ENCODE measurements at places on chromosomes 7 and 10.
A peak's percentile ranks its signal among the peaks of the same experiment; 100 is the strongest.

- peak; percentile 66 for DNase-seq
Measured at GRCh38 chr7:13050703-13051102, 363.3 kb downstream of the ARL4A start.

- DNase-seq = peak; percentile 98
Measured at GRCh38 chr10:72097448-72098300, 9.3 kb upstream of the SPOCK2 start.

DNA sequence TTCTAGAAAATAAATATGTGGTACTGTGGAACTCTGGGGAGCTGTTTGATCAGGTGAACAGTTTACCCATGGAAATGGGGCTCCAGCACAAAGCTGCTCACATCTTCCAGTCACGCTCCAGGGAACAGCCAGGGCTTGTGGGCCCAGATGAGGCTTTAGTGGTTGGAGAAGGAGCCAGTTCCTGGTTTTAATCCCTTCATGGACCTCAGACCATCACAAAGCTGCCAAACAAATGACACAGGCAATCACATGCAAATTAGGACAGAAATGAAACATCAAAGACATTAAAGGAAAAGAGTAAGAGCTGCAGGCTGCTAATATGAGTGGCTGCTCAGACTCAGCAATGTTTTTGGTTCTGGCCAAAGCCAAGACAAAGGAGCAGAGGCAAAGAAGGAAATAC lies 2.2 kb upstream of the ATP6V0E2 start:
- no peak for DNase-seq

DNA sequence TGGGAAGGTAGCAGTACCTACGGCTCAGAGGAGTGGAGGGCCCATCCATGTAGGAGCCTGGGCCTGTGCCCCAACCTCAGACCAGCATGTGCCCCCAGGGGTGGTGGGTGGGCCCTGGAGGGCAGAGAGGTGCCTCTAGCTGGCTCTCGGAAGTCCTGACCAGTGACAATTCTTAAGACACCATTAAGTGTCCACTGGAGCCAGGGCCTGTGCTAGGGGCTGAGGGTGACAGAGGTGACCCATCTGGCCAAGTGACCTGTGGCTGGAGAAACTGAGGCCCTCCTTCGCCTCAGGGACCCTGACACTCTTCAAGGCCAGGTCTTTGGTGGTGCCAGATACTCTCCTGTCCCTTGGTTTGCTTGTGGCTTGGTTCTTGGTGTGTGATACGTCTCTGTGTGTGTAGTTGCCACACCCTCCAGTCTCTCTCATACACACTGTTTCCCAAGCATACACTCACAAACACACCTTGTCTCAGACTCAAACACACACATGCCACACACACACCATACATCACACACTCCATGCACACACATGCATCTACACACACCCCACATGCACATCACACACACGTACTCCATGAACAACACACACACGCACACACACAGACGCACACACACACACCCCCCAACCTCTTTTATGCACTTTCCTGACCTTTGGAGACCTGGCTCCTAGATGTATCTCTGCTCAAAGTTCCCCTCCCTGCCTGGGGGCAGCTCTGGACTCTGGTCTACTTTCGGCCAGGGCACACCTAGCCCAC lies 897 bp upstream of the RAMP3 start:
- no peak for DNase-seq

DNA sequence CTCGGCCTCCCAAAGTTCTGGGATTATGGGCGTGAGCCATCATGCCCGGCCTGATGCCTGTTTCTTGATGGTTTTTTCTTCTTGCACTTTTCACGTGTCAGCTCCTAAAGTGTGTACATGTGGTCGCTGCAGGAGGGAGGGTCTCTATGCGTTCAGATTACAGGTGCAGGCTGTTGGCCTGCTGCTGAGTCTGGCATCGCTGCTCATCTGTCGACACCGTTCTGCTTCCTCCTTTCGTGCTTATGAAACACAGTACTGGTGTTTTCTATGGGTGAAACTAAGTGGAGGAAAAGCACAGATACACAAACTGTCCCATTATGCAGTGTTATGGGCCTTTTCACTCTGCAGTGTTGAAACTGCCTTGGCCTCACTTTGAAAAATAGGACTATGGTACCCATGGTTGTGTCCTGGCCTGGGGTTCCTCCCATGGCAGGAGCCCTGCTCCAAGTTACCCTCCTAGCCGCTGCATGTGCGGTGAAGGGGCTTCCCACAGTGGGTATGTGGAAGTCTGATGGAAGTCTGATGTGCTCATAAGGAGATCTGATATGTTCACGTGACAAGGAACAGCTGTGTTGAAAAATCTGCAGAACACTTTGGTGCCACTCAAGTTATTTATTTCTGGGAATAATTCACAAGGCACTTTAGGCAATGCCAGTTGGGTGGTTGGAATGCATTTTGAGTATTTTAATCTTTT lies 23.5 kb downstream of the OGDH start:
- DNase-seq = no peak

- DNase-seq = no peak
Measured at GRCh38 chr10:33776419-33777070, 442.1 kb upstream of the NRP1 start.

DNA sequence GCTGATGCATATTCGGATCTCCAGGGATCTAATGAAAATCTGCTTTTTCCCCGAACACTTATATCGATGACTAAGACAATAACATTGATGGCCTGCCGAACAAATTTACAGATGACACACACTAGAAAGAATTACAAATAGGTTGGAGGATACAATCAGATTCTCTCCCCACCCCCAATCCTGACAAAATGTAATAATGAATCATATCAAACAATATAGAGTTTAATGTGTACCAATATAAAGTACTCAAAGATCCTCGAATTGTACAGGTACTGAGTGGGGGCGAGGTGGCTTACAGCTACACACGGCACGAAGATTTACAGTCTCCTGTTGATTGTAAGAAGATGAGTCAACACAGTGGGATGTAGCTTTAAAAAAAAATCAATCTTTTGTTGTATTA lies 182.7 kb upstream of the MKLN1 start:
- DNase-seq = peak; percentile 27

DNA sequence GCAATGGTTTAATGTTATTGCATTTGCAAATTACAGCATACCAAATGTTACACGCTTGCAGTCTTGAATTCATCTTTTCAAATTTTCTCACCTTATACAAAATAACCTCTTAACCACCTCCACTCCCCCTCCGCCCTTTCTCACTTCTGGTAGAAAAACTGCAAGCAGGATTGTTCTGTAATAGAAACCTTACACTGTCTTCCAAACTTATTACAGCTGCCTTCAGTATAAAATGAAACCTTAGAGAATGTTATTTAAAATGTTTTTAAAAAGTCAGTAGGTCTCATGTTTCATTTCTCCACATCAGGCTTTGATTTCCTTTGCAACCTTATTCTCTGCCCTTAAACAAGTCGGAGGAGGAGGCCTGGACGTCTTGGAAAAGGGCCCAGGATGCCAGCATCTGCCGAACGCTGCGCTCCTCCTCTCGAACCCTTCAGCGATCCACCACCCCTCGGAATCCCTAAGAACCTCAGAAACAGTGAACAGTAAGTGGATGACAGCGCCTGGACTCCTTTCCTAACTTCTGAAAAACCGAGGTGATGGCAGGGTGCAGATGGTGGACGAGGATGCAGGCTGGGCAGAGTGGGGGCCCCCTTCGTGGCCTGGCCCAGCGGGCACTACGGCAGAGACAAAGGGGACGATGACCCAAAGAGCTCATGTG lies 74.0 kb downstream of the FGFR2 start:
- no peak for DNase-seq

DNA sequence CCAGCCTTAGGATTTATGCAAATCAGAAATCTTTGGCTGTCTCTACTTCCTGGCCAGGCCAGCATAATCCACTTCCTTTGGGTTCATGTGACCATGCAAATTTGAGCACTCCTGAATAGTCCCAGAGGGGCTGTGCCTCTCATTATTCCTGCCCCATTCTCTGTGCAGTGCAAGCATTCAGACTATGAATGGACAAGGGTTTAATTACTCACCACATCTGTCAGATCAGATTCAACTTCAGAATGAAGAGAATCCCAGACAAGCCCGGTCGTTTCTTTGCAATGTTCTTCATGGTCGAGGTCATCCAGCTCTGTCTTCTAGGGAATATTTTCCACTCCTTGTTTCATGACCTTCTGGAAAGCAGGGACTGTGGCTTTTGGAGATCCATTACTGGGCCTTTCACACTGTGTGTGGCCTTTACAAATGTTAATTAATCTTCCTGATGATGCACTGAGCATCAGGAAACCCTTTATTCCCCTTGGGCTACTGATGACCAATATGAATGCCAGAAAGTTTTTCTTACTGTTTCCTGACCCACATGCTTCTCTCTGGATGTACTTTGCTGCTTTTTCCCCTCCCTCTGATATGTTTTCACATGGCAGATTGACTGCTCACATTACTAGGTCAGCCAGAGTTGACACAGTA lies 217.6 kb upstream of the TCF7L2 start:
- no peak for DNase-seq

DNA sequence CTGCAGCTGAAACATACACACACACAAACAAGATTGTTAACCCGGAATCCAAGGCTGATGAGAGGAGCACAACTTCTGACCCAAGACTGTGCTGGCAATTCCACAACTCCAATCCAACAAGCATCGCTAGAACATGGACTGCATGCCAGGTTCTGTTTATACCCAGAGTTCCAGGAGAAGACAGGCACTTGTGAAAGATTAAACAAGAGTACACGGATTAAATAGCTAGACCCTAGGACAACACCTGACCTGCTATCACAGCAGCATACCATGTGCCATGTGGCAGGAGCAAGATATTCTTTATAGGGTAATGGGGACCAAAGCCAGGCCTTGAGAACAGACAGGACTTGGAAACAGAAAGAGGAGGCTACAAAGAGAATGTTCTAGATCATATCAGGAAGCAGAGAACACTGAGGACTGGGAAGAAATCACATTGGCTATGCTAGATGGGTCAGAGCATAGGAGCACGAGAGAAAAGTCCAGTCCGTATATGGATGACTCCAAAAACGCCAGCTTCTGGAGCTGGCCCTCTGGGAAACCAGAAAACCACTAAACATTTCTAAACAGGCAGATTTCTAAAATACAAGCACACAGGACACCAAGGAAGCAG lies 83.7 kb upstream of the ATP6V0A4 start:
- DNase-seq = no peak
